DMS153 (cell line): ENCODE measurements at places on chromosomes 6 and 20.

DNA sequence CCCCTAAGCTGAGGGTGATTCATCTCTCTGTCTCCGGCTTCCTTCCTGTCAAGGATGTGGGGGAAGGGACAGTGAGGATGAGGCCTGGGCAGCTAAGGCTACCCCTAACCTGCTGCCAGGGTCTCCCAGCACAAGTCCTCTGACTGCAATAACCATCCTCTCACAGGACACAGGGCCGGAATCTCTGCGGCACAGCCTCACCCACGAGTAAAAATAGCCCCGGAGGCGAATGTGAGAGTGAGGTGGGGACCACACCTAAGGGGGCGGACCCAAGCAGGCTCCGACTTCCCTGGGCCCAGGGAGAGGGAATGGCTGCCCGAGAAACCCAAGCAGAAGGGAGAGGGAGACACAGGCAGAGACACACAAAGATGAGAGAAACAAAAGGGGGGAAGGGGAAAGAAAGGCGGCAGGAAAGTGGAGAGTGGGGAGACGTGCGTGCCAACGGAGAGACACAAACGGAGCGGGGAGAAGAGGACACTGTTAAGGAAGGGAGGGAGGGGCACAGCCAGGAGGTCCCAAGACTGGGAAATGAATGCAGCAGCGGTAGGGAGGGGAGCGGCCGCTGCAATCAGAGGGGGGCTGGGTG is 1.4 kb downstream of the CLIC1 start:
- DNase-seq: no peak

DNA sequence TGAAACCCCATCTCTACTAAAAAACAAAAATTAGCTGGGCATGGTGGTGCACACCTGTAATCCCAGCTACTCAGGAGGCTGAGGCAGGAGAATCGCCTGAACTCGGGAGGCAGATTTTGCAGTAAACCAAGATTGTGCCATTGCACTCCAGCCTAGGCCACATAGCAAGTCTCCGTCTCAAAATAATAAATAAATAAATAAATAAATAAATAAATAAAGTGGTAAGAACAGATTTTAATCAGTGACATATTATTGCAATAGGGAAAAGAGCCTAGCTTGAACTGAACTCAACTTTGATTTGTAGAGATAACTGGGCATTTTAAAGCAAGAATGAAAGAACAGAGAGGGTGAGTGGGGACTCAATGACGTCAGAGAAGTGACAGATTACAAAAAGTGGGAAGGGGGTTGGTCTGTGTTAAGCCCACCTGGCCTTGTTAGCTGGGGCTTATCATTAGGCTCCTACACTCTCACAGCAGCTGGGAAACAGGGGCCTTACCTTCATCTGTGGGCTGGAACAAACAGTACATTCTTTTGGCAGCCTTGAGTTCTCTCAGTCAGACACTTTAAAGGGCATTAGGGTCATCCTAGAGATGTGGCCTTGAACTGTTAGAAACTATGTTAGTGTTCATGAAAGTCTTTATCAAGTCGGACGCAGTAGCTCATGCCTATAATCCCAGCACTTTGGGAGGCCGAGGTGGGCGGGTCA is 24.5 kb upstream of the KIFC1 start:
- DNase-seq: no peak

DNA sequence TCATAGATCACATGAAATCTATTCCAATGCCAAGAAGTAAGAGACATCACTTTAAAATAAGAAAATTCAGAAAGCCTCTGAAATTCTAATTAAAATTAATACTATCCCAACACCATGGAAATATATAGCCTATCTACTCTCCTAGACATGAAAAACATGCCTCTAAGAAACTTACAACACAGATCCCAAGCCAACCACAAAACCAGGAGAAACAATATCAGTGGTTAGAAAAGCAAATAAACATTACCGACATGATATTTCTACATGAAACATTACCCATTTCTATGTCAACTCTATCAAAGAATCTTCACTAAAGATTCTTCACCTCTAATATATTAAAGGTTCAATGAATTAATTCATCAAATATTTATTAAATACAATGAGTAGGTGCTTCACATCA is 4.8 kb downstream of the EPB41L2 start:
- no peak for DNase-seq

DNA sequence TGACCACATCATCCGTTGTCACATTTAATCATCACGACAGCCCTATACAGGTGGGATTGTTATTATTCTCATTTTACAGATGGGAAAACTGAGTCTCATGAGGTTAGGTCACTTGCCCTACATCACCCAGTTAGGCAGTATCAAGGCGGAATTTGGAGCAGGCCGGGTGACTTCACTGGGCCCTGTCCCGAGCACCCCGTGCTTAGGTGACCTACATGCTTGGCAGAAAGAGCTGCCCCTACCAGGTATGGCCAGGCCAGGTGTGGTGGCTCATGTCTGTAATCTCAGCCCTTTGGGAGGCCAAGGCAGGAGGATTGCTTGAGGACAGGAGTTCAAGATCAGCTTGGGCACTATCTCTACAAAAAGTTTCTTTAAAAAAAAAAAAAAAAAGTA is 44.0 kb downstream of the RIN2 start:
- DNase-seq: no peak

- no peak for DNase-seq
Observed at GRCh38 chr20:64277571-64278316, 22.2 kb downstream of the PCMTD2 start.

- DNase-seq: no peak
Observed at GRCh38 chr6:106290954-106291353, 34.6 kb downstream of the ATG5 start.

- no peak for DNase-seq
Observed at GRCh38 chr6:167824591-167825331, 1.9 kb upstream of the AFDN start.

GRCh38 chr20:38034108-38034649 is 633 bp downstream of the RPRD1B start:
- no peak for DNase-seq

GRCh38 chr6:905556-905955 is 212.6 kb upstream of the EXOC2 start:
- DNase-seq: no peak

DNA sequence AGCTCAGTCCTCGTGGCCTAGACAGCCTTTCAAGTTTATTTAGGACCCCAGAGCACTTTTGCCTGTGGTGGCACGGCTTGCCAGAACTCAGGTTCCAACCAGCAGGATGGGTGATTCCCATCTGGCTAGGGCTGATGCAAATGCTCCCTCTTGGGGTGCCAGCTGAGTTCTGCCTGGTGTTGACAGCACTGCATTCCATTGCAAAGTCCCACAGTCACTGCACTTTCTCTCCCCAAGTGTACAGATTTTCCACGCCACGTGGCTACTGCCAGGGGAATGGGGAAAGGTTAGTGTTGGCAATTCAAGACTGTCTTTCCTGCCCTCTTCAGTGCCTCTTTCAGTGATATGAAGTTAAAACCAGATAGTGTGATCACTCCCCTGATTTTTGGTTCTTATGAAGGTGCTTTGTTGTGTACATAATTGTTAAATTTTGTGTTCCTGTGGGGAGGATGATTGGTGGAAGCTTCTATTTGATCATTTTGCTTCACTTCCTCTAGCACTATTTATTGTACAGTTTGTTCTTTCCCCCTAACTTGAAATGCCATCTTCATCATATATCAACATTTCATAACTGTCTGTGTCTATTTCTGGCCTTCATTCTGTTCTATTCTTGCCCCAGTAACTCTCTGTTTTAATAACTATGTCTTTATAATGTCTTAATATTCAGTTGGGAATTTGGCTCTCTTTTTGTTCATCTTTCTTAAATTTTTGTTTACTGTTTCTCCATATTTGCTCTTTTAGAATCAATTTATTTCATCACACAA is 86.2 kb downstream of the CFAP61 start:
- no peak for DNase-seq

DNA sequence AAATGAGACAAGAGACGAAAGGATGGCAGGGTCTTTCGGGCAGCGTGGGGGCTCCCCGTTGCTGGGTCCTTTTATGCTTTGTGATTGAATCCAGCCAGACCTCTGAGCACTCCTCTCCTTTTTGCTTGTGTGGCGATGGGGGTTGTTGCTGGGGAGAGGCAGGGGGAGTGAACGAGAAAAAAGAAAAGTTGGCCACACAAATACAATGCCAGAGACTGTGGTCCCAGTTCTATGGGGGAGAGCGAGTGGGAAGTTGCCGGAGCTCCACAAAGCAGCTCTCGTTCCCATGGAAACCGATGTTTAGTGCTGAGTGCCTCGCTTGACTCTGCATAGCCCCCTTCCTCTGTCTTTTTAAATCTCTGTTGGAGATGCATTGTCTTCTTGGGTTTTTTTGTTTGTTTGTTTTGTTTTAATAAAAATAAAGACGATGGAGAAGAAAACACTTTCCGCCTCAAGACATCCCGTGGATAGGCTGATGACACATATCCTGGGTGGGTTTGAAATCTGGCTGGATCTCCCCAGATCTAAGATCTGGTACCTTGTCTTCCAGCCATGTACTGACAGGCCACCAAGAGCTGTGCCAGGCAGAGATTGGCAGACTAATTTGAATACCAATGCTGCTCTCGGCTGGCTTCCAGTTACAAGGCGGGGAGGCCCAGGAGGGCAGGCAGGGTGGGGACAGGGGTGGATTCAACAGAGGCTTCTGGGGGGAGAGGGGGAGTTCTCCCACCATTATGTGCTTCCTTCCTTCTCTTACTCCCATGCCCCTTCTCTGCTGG is 529.3 kb downstream of the QKI start:
- no peak for DNase-seq
